ENCODE measurements at places on chromosomes 12 and 14.

GRCh38 chr14:101817501-101818001 is 56.0 kb downstream of the PPP2R5C start:
- DNase-seq: no peak

- peak; percentile 97 for DNase-seq
Observed at GRCh38 chr14:76947078-76947837, 81.2 kb downstream of the IRF2BPL start.

DNA sequence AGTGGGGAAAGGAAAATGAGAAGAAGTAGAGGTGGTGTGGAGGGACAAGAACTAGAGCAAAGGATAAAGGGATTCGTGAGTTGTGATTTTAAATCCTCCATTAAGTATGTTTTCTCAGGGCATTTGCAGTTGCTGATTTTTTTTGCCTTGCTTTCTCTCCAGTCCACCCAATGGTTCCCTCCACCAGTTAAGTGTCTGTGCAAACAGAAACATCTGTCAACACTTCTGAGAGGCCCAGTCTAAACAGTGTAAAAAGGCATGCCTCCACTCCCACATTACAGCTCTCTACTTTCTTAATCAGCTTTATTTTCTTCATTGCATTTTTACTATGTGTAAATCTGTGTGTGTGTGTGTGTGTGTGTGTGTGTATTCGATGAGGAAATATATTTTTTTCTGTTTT is 141.2 kb downstream of the PPFIA2 start:
- no peak for DNase-seq

- DNase-seq: no peak
Observed at GRCh38 chr12:30753751-30754382, 884 bp downstream of the CAPRIN2 start.

DNA sequence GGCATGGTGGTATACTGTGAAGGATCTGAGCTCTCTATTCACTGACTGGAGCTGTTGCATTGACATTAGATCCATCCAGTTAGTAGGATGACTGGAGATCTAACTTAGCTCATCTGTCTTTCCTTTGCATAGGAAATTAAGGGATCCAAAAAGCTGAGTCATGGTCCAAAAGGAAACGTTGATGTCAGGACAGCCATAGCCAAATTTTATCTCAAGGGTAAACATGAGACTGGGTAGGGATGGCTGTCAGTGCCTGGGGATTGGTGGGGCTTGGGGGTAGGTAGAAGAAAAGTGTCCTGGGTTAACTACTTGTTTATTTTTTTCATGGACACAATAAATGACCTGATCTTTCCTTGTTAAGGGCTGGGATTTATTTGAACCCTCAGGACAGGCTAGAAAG is 4.6 kb downstream of the FAM177A1 start:
- DNase-seq: no peak

- DNase-seq: no peak
Observed at GRCh38 chr14:94517248-94517640, 8.0 kb upstream of the SERPINA12 start.

DNA sequence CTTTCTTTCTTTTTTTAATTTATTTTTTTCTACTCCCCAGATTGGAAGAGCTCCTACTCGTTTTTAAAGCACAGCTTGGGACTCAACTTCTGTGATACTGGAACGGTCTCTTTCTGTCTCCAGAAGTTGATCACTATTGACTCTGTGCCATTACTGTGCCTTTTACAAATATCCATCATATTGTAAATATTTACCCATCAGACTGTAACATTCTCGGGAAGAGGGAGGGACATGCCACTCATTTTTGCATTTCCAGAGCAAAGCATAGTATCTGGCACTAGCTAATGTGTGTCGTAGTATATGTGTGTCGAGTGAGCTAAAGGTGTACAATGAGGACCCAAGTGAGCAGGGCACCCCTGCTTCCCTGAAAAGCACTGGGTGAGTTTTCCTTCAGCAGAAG is 24.0 kb upstream of the GSG1 start:
- DNase-seq: no peak

DNA sequence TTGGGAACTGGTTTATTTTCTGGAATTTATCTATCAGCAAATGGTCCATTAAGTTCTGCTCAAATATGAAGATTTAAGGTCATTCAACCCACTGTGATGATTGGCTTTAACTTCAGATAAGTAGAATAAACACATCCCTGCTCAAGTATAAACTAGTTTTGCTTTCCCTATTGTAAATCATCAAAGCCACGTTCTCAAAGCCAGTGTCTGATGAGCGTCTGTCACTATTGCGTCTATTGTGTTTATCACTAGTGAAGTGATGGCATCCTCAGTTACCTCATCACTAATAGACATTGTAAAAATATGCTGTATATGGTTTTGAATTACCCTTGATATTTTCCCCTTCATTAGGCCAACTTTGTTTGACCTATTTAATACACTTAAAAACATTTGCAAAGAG is 351.3 kb downstream of the BCAT1 start:
- no peak for DNase-seq

GRCh38 chr12:109763201-109763841 is 49.7 kb downstream of the FAM222A start:
- DNase-seq: no peak

DNA sequence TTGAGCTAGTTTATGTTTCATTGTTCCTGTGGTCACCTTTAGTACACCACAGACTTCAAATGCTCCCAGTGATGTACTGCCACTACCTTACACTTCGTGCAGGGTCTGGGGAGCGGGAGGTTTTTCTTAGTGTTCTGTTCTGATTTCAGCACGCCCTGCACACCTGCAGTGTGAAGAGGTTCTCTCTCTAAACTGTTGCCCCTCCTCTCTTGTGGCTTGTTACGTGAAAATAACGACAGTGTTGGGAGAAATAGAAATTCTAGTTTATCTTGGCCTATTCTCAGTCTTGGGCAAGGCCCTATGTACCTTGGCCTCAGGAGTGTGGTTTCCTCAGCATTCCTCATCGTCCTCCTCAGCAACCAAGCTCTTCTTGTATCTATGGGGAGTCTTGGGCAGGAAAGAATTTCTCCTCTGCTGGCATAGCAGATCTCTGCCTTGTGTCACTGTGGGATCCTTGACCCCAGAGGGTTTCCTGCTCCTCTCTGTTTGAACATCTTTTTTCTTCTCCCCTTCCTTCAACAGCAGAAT is 48.6 kb downstream of the EIF2S3B start:
- DNase-seq: no peak

DNA sequence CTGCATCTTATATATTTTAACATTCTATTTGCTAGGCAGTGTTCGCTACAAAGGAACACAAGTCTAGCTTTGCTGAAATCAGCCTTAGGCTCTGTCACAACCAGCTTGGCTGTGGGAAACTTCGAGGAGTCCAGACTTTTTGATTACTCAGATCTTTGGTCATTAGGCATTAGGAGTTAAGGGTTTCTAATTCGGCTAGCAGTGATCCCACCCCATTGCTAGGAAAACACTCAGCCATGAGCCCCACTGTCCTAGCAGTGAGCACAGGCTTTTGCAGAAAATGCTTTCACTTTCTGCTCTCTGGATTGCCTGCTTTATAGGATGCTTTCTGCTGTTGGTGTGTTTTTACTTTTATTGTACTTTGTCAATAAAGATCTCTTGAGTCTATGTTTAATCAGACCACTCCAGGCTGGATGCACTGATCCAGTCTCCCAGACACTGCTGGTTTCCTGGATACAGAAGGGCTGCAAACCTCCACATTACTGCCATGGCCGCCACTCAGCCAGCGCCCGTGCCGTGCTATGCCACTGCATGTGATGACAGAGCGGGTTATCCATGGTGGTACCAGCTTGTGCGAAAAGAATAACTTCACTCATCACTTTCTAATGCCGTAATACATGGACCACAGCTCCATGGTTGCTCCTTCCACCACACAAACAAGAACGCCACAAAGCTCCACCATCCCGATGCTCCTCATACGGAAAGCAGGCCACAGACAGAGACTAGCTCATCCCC is 41.0 kb upstream of the PYGL start:
- DNase-seq: no peak

- DNase-seq: peak; percentile 82
Observed at GRCh38 chr12:132837693-132838409, 9.2 kb upstream of the GOLGA3 start.

DNA sequence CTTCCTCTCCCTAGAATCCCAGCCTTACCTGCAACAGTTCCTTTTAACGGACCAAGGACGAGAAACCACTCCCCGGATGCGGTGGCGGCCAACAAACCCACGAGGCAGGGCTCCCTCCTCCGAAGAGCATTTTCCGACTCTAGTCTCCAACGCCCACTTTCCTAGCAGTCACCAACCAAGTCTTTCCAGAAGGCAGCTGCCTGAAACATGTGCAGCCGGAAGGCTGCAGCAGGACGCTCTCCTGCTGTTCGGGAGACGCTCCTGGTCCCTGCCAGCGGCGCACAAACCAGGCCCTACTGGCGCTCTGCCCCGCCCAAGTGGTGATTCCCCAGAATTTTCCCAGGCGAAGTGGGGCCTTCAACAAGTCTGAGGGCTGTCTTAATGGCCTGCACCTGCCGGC is 21.1 kb upstream of the ADAM20 start:
- DNase-seq: peak; percentile 19

GRCh38 chr14:68219407-68219806 is 399.8 kb downstream of the RAD51B start:
- no peak for DNase-seq

GRCh38 chr12:107027636-107028053 is 40.7 kb upstream of the MTERF2 start:
- no peak for DNase-seq

DNA sequence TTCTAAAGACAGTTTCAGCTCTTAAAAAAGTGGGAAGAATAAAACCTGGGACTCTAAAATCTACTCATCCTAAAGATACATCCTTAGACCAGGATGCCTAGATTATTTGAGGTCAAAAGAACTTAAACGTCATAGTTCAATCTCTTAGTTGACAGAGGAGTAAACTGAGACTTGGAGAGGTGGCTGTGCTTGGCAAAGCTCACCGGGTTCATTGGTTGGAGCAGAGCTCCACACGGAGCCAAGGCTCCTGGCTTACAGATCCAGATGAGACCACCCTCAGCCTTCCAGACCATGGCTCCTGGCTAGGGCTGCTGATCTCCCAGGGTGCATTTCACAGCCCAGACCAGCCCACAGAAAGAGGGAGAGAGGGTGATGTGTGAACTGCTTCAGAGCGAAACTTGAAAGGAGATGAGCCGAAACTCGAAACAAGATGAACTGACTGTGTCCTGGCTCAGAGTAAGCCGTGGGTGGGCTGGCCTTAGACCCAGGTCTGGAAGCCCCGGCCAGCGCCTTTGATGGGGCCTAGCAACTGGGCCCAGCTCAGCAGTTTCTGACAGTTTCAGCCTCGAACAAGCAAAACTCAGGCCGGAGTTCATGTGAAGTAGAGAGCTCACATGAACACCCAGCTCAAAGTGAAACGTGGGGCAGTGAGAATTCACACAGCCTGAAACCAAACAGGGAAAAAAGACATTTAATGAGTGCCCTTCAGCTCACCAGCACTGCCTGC is 1044.8 kb downstream of the BCL11B start:
- DNase-seq: no peak

DNA sequence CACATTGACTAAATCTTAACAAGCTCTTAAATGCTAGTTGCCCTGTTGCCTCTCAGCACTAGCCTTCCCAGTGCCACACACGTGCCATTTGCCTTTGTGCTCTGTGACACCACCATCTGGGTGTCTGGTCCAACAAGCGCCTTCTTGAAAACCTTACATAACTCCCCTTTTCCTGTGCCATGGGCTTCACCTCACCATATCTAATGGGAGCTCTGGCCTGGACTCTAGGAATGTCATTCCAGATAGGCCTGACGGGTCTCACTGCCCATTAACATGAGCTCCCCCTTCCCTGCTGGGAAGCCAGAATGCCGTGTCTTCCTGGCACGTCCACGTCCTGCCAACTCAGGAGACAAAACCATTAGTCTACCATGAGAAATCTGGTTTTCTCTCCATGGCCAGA is 24.4 kb downstream of the SSPN start:
- DNase-seq: no peak

GRCh38 chr12:85036234-85036707 is at the start of the genes LRRIQ1 and TSPAN19:
TSS of gene LRRIQ1 (plus strand) at chr12:85036351. CDS start at chr12:85038177, 1,826 bp downstream.
TSS of gene TSPAN19 (minus strand) at chr12:85036277. CDS start at chr12:85029946, 6,331 bp downstream.
- DNase-seq: peak; percentile 59

DNA sequence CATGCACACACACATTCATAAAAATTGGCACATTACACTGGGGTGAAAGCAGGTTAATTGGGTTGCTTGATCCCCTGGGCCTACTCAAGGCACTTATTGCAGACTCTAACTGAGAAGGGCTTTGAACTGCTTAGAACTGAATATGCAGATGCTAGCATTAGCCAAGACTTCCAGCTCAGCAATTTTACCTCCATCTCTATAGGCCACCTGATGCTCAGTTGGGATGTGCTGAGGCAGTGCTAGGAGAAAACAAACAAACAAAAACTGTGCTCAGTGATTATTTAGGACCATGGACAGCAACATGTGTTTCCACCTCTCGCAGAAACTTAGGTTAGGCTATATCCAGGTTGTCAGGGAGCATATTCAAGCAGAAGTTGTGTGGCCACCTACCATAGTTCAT is 124.8 kb upstream of the WSCD2 start:
- no peak for DNase-seq

GRCh38 chr12:106287364-106287763 is 15.2 kb upstream of the TCP11L2 start:
- DNase-seq: no peak

DNA sequence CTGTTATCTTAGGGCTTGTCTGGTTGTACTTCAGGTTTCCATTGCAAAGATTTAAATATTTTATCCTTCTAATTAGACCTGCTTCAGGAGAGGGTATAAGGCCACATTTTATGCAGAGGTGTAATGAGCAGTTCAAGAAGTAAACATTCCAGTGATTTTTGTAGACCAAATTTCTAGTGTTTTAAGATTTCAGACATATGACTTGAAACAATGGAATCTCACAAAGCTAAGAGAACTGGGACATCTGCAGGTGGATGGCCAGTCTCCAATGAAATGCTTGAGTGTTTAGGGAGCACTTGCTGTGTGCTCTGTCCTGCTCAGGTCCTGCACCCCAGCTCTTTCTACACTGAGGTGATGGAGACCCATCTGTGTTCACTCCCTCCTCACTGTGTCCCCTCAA is 7.9 kb downstream of the C14orf132 start:
- DNase-seq: no peak

GRCh38 chr12:105741786-105742566 is 396.8 kb downstream of the NUAK1 start:
- peak; percentile 39 for DNase-seq

GRCh38 chr12:6230321-6231110 is 30.3 kb downstream of the CD9 start:
- DNase-seq: peak; percentile 69

DNA sequence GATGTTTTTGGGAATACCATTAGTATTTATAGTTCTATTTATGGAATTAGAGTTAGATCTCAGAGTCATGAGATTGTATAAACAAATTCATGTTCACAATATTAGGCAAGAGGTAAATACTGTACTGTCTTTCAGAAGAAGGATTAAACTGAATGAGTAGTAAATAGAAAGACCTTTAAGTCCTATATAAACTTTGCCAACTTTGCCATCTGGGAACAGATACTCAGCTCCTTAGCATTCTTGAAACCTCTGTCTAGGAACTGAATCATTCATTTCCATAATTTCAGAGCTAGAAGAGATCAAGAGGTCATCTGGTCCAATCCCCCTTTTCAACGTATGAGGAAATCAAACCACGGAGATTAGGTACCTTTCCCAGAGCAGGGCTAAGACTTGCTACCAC is 141.1 kb downstream of the CAND1 start:
- no peak for DNase-seq
